Left ventricle myocardium inferior (tissue), 1 donor: ENCODE measurements at places on chromosomes 6 and 20. TPM values are rescaled to one million over a fixed set of nuclear protein-coding genes. Genes with fewer than 3 reads are reported as not detected.

NHSL1 gene
- 44.7 TPM for total RNA-seq

RTN4IP1 gene
- 21.5 TPM for total RNA-seq

FAM83D gene
- 0.77 TPM for total RNA-seq

SMLR1 gene
- not detected for total RNA-seq

GPR63 gene
- 1.0 TPM for total RNA-seq

LY6G6C gene
- total RNA-seq = not detected

RIPPLY2 gene
- not detected for total RNA-seq

MROH8 gene
- 3.6 TPM for total RNA-seq

LTB gene
- 0.25 TPM for total RNA-seq

CPNE5 gene
- 26.5 TPM for total RNA-seq

TRDN gene
- 453 TPM for total RNA-seq

NNAT gene
- 0.33 TPM for total RNA-seq

E2F3 gene
- total RNA-seq = 6.7 TPM

HMGN3 gene
- 168 TPM for total RNA-seq

PKHD1 gene
- not detected for total RNA-seq

CD24 gene
- 0.71 TPM for total RNA-seq

C20orf202 gene
- 0.41 TPM for total RNA-seq

UNC5CL gene
- 0.27 TPM for total RNA-seq

SLCO4A1 gene
- total RNA-seq = 12.7 TPM

KIF25 gene
- total RNA-seq = 0.22 TPM

SNAI1 gene
- total RNA-seq = 0.69 TPM

DLL1 gene
- 11.7 TPM for total RNA-seq

VTA1 gene
- total RNA-seq = 33.2 TPM

CYP39A1 gene
- 5.4 TPM for total RNA-seq

MYBL2 gene
- 0.44 TPM for total RNA-seq

IPCEF1 gene
- 1.7 TPM for total RNA-seq

KCNG1 gene
- 0.30 TPM for total RNA-seq

KHDC1 gene
- 1.1 TPM for total RNA-seq

SRSF6 gene
- total RNA-seq = 58.7 TPM

ZMYND8 gene
- 37.9 TPM for total RNA-seq

COL12A1 gene
- 12.2 TPM for total RNA-seq

LINC00237 gene
- total RNA-seq = not detected

SRSF12 gene
- total RNA-seq = not detected

SLC17A1 gene
- total RNA-seq = not detected

GRM1 gene
- 6.7 TPM for total RNA-seq

BCAS4 gene
- total RNA-seq = 2.1 TPM

VNN1 gene
- total RNA-seq = 1.1 TPM

STX11 gene
- total RNA-seq = 6.8 TPM

FAM83C gene
- total RNA-seq = not detected

CEP57L1 gene
- total RNA-seq = 6.2 TPM

DLK2 gene
- total RNA-seq = 3.3 TPM

TRIM31 gene
- not detected for total RNA-seq

MRPS26 gene
- 55.6 TPM for total RNA-seq

SERINC1 gene
- total RNA-seq = 143 TPM

ACTL10 gene
- total RNA-seq = 0.22 TPM

POM121L2 gene
- not detected for total RNA-seq

DEFB124 gene
- total RNA-seq = not detected

PSORS1C2 gene
- not detected for total RNA-seq

BPIFB4 gene
- total RNA-seq = not detected

NELFE gene
- total RNA-seq = 39.3 TPM

LHFPL5 gene
- not detected for total RNA-seq

DNAH8 gene
- 0.03 TPM for total RNA-seq

FAXC gene
- 0.49 TPM for total RNA-seq

FAM162B gene
- total RNA-seq = 3.5 TPM
